ENCODE measurements at places on chromosomes 5 and 9. TPM values are rescaled to one million over a fixed set of nuclear protein-coding genes. Genes with fewer than 3 reads are reported as not detected.

Gene ZNF366
- total RNA-seq = not detected

DNA sequence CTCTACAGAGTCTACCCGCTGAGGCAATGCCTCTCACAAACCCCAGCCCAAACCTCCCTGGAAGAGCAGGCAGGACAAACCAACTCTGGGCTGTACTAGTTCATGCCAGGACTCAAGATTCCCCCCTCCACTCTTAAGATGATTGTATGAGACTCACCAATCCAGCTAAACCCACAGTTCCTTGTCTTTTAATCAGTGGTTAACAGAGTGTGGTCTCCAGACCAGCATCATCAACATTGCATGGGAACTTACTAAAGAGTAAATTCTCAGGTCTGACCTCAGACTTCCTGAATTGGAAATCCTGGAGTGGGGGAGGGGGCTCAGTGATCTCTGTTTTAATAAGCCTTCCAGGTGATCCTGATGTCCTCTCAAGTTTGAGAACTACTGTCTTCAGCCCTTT, 240.9 kb downstream of the GAS1 start:
- DNase-seq = no peak

Gene PTCD2
- total RNA-seq = 6.7 TPM

Gene SMIM33
- not detected for total RNA-seq

DNA sequence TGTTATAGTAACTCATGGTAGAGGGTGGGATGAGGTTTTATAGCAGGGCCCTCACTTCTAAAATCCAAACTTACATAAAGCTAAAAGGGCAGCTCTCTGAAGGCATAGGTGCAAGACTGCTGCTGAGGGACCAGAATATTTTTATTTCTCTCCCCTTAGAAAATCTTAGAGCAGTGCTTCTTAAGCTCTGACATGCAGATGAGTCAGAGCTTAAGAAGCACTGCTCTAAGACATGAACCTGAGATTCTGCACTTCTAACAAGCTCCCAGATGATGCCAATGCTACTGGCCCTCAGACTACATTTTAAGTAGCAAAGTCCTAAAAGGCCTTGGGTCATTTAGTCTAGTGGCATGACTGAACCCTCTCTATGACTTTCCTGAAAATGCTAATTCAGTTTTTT, 97.6 kb upstream of the SPRY4 start:
- DNase-seq = no peak

Gene SLC22A4
- total RNA-seq = 0.37 TPM

GRCh38 chr9:133805876-133806622, 67.9 kb upstream of the SARDH start:
- DNase-seq = no peak

GRCh38 chr9:137217276-137218211, 4.5 kb downstream of the RNF208 start:
- DNase-seq = no peak

- no peak for DNase-seq
These were observed 12.9 kb upstream of the WDR38 start for GRCh38 chr9:124840300-124840833.
